Mononuclear cell (primary cell): ENCODE measurements at places on chromosomes 5 and 9. TPM values are rescaled to one million over a fixed set of nuclear protein-coding genes. Genes with fewer than 3 reads are reported as not detected.

The OLFM1 gene
- 4.4 TPM for total RNA-seq

The MEIKIN gene
- 1.0 TPM for total RNA-seq

The PRDM9 gene
- total RNA-seq, result not detected

The SELENOP gene
- 1.7 TPM for total RNA-seq

The SLC6A7 gene
- 0.10 TPM for total RNA-seq

The TPPP gene
- total RNA-seq, result 0.84 TPM

The KIF20A gene
- total RNA-seq, result 0.42 TPM

The KCNIP1 gene
- total RNA-seq, result not detected

The FAM174A gene
- total RNA-seq, result 7.8 TPM

The LCN2 gene
- total RNA-seq, result 4.7 TPM

The LURAP1L gene
- 0.10 TPM for total RNA-seq
